Lower lobe of right lung (tissue), 2 donors: ENCODE measurements at places on chromosomes 11 and 22. TPM values are rescaled to one million over a fixed set of nuclear protein-coding genes. Genes with fewer than 3 reads are reported as not detected.

Gene PARVG
- 96.2 TPM for total RNA-seq

- DNase-seq: no peak
These were observed 1.0 kb upstream of the FKBP2 start for GRCh38 chr11:64239662-64240434.

DNA sequence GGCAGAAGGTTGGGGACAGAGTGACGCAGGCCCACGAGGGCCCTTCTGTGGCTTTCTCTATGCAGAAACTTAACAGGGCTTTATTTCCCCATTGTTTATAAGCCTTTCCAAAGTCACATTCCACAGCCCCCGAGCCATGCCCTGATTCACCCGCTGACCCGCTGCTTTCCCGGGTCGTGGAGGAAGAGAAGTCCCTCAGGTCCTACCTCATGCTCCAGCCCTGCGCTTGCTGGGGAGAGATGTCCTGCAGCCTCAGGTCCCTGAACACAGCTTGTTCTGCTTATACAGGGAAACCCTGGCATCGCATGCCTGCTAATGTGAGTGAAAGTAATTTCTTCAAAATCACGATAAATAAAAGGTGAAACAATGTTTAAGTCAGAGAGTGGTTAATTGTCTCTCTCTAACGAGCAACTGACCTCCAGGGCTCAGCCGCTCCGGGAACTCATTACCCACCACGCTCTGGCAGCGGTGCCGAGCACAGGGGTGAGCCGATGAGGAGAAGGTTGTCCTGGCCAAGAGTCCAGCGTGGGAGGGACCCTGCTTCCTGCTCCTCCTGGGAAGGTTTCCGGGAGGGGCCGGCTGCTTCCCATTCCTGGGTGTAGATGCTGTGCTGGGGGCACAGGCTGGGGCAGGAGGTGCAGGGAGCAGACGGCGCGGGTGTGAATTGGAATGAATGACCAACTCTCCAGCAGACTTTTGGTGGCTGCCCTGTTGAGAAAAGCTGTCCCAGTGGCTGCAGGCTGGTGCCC, 595.2 kb downstream of the BRD1 start:
- DNase-seq: no peak

Gene SOX10
- total RNA-seq: not detected

GRCh38 chr22:43533656-43534428, 122.0 kb downstream of the MPPED1 start:
- no peak for DNase-seq

Gene TSPAN32
- 12.5 TPM for total RNA-seq

GRCh38 chr11:17864478-17864941, 129.9 kb downstream of the KCNC1 start:
- DNase-seq: no peak

DNA sequence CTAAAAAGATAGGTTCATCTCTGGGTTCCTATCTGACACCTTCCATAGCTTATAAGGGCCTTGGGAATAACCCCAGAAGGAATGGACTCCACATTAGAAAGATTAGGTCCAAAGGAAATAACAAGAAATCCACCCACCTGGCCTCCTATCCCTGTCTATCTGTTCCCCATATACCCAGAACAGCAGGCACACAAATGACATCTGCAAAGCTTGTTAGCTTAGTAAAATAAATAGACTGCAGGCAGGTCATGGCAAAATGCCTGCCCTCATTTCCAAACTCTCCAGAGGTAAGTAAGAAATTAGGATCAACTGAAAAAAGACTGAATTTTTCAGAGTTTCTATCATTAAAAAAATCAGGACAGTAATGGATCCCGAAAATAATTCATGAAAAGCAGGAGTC, 489.5 kb downstream of the DLG2 start:
- DNase-seq: no peak

Gene SYT9
- total RNA-seq: 0.18 TPM

- DNase-seq: no peak
These were observed 241.2 kb upstream of the NARS2 start for GRCh38 chr11:78815831-78816230.

GRCh38 chr11:64124147-64124546, 41.8 kb downstream of the MACROD1 start:
- DNase-seq: no peak

DNA sequence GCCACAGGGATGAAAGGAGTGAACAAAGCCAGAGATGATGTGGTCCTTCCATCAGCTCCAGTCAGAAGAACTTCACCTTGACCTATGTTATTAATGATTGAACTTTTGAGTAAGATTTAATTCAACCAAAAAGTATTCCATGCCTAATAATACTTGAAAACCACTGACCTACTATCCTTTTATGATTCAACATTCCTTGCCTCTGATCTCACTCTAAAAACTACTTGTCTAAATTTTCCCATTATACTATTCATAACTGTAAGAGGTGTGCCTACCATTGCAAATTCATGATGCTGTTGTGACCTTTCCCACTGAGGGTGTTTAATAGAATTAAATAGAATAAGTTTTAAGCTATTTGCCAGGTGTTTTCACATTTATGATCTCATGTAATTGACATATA, 164.7 kb upstream of the GUCY1A2 start:
- no peak for DNase-seq

DNA sequence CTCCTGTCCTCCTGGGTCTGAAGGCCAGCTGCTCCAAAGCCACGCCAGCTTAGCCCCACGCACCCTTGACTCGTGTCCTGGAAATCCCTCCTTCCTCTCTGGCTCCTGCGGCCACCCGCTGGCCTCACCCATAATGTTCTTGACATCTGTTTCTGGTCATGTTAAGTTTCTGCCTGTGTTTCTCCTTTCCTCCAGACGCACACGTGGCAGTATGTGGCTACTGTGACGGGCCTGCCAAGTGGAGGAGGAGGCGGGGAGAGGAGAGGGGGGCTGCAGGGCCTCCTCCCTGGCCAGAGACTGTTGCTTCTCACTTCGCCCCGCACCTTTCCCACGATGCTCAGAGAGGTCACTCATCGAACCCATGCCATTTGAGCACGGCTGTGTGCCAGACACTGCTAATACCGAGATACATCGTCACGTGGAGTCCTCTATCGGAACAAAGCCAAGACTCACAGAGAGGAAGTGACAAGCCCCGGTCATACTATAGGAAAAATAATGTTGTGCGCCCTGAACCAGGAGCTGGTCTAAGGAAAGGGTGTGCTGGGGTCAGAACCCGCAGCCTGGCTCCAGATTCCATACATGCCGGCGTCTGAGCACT, 11.5 kb downstream of the C1QTNF6 start:
- DNase-seq: peak; percentile 76

DNA sequence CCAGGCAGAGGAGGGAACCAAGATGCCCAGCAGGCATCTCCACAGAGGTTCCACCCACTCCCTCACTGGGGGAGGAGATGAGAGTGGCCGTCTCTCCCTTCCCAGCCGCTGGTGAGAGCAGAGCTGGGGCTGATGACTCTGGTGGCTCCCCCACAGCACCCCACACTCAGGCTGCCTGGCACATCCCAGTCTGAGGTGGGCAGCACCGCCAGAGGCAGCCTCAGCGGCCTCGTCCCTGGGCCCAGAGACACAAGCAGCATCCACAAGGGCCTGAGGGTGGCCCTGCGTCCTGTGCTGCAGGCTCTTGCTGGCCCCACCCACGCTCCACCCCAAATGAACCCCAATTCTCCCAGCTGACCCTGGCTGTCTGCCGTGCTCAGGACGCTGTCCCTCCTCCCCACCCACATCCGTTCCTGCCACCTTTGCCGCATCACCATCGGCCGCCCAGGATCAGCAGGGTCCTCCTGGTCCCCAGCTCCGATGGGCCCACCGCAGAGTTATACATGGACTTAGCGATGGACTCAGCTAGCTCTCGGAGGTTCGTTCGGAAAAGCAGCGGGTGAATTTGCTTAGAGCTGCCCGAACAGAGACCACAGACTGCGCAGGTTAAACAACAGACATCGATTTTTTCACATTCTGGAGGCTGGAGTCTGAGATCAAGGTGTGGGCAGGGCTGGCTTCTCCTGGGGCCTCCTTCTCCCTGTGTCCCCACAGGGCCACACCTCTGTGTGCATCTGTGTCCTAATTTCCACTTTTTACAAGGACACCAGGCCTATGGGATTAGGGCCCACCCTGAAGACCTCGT, 20.2 kb upstream of the CTSD start:
- DNase-seq: no peak

- no peak for DNase-seq
These were observed 67.4 kb downstream of the MICAL2 start for GRCh38 chr11:12177739-12178338.

DNA sequence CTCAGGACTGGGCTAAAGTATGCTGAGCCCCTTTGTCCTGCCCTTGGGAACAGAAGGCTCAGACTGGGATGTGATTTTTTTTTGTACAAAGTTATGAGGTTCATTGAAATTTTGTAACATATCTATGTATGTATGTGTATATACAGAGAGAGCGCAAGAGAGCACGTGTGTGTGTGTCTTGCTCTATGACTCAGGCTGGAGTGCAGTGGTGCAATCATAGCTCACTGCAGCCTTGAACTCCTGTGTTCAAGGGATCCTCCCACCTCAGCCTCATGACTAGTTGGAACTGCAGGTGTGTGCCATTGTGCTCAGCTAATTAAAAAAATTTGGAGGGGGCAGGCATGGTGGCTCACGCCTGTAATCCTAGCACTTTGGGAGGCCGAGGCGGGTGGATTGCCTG, 5.7 kb downstream of the TMEM25 start:
- DNase-seq: no peak

Gene MS4A6A
- 176 TPM for total RNA-seq

DNA sequence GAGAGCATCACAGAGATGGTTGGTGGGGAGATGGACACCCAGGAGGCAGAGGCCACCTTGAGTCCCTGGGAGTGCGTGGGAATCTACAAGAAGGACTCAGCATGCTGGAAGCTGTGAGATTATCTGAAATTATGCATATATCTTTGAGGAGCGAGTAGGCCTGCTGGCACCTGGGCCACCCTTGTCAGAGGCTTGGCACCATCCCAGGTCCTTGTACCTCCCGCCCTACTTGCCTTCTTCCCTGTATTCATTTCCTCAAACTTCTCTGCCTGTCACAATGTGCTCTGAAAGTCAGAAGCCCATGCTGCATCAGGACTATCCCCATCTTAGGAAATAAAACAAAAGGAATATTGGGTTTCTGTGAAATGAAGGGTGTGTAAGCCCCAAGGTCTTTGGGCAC, 133.0 kb upstream of the CSNK2A3 start:
- DNase-seq: peak; percentile 74

DNA sequence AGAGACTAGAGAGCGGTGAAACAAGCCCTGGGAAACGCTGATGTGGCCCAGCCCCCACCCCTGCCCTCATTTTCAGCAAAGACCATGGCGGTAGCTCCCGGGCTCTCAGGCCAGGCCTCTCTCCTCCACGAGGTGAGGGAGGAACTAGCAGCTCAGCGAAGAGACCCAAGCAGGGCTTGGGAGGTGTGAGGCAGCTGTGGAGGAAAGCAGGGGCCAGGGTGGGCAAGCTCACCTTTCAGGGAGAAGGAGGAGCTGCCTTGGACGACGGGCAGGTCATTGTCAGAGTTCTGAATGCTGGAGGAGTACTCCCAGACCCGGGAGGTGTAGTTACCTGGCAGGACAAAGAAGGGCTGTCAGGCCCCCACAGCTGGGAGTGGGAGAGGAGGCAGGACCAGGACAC, 19.9 kb downstream of the TRIM29 start:
- no peak for DNase-seq

Gene OR8D1
- total RNA-seq: not detected

DNA sequence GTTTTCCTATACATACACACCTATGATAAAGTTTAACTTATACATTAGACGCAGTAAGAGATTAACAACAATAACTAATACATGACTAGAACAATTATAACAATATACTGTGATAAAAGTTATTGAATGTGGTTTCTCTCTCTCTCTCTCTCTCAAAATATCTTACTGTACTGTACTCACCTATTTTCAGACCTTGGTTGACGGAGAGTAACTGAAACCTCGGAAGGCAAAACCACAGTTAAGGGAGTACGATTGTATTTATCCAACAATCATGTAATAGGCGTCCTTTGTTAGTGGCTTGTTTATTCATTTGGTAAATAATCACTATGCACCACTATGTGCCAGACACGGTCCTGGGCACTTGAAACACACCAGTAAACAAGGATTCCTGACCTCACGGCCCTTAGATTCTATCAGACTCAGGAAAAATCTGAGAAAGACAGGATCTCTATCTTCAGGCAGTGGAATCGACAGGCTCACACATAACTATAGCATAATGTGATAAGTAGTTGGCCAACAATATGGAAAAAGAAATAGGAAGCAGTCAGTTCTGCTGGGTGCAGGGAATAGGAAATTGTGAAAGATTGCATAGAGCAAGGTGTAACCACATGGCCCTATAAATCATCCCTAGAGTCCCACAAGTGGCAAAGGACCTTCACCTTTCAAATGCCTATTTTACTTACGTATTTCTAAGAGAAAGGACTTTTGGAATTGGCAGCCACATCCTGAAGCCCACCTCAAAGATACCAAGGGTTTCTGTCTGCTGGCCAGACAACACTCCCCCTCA, 12.0 kb downstream of the ETS1 start:
- no peak for DNase-seq

- no peak for DNase-seq
These were observed 10.0 kb downstream of the RRP7A start for GRCh38 chr22:42509548-42509947.

DNA sequence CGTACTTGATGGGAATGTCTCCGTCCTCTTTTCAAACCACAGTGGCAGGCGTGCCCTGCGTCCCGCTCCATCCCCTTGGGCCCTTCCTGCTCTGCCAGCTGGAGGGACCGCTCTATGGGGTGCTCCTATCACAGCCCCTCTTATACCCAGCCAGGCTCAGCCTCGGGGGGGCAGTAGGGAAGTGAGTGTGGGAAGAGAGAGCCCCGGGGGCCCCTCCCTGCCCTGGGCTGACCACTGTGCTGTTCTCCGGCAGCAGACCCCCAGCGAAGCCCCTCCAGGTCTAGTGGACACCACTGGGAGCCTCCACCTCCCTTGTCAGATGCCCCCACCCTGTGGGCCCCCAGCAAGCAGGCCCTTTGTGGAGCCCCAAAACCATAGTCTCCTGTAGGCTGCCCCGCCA, 572.5 kb downstream of the BRD1 start:
- no peak for DNase-seq

DNA sequence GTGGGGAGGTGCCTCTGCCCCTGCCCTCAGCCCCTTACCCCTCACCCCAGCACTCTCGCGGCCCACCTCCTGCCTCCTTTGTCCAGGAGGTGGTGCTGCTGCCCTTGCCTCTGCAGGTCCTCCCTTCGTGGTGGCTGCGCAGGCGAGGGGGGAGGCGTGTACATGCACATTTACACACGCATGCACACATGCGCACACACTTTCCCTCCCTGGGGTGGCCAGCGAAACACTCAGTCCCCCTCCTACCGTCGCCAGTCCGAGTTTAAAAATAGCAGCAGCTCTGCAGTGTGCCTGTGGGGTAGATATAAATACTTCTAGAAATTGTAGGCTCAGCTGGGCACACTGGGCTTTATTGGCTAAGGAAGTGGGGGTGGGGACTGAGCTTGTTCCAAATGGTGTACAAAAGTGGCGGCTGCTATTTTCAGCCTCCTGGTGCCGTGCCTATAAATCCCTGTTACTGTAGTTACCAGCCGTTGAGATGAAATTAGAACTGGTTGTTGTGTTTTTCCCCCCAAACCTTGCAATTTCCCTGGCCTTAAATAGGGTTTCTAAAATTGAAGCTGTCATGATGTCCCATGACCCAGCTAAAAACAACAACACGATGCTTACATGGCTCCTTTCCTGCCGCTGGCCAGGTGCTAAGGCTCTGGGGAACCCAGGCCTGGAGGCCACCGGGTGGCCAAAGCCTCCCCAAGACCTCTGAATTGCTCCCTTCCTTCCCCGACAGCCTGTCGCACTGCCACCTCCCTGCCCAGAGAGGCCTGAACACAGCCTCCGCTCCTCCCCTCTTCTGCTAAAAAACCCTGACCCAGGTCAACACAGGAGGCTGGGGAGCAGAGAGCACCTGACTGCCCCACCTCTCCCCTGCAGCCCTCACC, 12.4 kb downstream of the PICK1 start:
- no peak for DNase-seq

Gene SCN4B
- total RNA-seq: 6.0 TPM

Gene TREH
- total RNA-seq: 0.30 TPM

Gene KLHDC7B
- total RNA-seq: 0.77 TPM

Gene GAB4
- not detected for total RNA-seq
